ENCODE measurements at places on chromosomes 5 and 9.

GRCh38 chr5:113379936-113380806 is 54.6 kb downstream of the TSSK1B start:
- DNase-seq: no peak

DNA sequence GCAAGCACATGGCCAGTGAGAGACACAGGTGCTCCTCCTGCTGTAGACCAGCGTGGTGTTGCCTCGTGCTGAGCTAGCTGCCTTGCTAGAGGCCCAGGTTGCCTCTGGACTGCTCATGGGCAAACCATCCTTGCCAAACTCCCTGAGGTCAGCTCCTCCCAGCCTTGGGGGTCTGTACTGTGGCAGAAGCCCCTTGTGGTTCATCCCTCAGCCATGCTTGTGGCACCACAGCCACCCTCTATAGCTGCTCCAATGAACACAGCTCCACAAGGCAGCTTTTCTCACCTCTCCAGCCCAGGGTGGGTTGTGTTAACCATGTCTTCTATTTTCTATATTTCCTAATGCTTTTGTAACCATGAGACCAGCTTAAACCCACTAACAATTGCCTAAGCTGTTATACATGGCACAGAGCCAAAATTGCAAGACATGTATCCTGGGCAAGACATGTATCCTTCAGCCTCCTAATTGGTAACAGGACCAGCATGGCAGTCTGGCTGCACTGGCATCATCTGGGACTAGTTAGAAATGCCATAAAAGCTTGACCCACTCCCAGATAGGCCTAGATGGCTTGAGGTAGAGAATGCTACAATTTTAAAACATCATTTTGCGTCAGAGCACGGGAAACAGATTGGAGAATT is 183.1 kb upstream of the S1PR3 start:
- DNase-seq: no peak

DNA sequence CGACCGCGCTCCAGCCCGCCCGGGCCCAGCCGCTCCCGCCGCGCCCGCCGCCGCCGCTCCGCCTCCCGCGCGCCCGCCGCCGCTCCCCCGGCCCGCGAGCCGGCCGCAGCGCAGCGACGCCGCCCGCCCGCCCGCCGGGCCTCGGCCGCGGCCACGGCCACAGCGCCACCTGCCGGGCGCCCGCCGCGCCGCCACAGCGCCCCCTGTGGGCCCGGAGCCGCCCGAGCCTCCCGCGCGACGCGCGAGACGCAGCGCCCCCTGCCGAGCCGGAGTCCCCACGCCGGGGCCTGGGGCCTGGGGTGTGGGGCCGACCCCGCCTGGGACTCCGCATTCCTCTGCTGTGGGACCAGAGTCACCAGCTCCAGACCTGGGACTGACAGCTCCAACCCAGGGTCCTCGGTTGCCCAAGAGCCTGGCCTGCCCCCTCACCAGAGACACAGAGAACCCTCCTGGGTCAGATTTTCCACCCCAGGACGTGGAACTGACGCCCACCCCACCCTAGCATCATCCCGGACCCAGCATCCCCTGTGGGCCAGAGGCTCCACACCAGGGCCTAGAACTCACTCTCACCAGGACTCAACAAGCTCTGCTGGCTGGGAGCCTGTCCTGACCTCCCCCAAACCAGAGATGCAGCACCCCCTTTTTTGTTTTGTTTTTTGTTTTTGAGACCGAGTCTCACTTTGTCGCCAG is at the start of gene RAPGEF1:
Gene RAPGEF1 (minus strand): TSS at position 118 of the 690 bp plus-strand sequence. CDS start 246 bp downstream, outside the sequence.
- DNase-seq: peak; percentile 66

DNA sequence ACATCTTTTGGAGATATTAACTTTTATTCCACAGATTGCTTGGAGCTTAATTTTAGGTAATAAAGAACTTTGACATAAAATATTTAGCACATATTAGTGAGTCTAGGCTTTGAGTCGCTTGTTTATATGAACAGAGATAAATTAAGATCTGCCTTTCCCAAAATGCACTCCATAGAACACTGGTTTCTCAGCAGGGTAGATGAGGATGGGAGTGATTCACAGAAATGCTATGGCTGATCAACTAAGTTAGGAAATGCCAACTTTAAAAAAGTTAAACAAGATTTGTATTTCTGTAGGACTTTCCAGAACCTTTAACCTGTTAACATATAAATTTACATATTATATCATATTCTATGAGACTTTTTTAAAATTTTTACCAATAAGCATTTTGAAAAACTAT is 65.2 kb downstream of the STARD4 start:
- no peak for DNase-seq

GRCh38 chr5:100694100-100694499 is 158.9 kb downstream of the FAM174A start:
- DNase-seq: no peak

DNA sequence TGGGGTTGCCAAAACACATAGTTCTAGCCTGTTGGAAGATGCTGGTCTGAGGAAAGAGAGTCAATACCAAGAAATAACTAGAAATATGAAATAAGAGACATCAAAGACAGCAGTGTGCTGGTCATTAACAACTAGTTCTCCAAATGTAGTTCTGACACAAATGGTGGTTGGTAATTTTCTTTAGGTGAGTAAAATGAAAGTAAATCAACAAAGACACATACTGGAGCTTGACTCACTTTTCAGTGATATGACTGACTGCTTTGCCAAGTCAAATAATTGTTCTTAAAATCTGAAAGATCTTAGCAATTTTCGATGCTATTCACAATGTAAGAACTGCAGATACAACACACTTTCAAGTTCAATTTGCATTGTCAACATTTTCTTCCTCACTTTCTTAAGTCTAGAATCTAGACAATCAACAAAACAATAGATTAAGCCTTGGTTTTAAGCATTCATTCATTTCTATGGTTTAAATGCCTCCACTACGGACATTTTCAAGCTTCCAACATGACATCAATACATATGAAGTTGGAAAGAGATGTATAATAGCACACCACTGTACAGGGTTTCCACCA is 166.8 kb upstream of the MAP3K1 start:
- DNase-seq: no peak

DNA sequence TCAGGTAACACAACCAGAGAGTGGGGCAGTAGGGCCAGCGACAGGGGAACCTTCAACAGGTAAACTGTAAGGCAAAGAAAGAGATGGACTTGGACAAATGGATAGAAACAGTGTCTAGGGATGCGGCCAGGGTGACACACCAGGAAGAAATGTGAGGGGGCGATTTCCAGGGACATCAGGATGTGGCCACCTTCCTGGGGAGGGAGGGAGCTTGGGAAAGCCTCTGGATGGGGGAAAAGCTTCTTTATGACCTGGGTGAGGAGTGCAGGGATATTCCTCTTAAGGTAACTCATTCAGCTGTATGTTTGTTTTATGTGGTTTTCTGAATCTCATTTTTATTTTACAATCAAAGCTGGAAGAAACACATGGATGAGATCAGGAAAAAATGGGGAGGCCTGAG is 11.9 kb upstream of the NXNL2 start:
- DNase-seq: no peak

DNA sequence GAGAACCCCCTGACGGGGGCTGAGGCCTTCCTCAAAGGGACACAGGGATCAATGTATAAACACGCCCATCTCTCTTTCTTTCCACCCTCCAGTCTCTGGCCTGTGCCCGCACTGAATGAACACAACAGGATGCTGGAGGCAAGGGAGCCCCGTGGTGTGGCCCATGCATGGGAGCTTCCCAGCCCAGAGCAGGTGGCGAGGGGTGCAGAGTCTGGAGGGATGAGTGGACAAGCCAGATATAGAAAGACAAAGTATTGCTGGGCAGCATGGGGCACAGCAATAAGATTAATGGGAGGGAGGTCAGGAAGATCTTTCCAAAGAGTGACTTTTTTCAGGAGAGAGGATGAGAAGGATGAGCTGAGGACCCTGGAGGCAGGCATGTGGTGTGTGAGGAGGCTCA is 103.7 kb downstream of the C5orf15 start:
- DNase-seq: no peak

DNA sequence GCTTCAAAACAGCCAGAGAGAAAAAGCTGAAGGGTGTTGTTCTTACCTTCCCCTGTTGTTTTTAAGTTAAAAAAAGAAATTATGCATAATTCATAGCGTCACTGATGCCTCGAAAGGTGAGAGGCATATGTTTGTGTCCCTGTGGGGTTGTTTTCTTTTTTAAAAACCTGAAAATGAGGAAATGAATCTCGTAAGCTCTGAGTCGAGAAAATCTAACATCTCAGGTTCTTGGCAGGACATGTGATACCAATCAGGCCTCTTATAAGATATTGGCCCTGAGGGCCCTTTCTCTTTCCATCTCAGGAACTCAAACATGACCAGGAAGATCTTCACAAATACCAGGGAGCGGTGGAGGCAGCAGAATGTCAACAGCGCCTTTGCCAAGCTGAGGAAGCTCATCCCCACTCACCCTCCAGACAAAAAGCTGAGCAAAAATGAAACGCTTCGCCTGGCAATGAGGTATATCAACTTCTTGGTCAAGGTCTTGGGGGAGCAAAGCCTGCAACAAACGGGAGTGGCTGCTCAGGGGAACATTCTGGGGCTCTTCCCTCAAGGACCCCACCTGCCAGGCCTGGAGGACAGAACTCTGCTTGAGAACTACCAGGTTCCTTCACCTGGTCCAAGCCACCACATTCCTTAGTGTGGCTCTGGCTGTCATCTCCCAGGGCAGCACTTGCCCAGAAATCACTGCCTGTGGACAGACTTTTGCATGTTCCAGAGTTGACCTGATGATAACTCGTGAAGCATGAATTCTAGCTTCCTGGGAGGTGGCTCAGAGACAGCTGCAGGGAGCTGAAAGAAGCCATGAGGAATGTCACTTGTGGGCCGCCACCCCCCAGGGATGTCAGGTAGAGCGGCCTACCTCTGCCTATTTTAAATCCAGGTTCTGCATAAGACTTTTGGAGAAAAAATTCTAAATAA is at the start of gene TAL2:
Gene TAL2 (plus strand): TSS at position 274 of the 921 bp plus-strand sequence. CDS start 40 bp downstream, at position 314.
- DNase-seq: no peak

GRCh38 chr5:78526049-78526525 is 122.5 kb downstream of the LHFPL2 start:
- DNase-seq: no peak

DNA sequence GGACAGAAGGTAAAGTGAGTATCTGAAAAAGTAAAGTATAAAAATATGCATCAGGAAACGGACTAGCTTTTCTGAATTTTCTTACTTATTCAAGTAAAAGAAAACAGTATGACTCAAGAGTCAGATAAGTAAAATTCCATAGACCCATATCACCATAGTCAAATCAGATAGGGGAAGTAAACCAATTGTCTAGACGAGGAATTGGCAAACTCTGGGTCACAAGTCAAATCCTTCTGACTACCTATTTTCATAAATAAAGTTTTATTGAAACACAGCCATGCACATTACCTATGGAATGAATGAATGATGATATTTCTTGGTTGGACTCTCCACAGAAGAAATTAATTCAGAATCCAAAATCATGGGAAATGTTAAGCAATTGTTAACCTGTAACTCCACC is 59.1 kb upstream of the TMC1 start:
- no peak for DNase-seq

DNA sequence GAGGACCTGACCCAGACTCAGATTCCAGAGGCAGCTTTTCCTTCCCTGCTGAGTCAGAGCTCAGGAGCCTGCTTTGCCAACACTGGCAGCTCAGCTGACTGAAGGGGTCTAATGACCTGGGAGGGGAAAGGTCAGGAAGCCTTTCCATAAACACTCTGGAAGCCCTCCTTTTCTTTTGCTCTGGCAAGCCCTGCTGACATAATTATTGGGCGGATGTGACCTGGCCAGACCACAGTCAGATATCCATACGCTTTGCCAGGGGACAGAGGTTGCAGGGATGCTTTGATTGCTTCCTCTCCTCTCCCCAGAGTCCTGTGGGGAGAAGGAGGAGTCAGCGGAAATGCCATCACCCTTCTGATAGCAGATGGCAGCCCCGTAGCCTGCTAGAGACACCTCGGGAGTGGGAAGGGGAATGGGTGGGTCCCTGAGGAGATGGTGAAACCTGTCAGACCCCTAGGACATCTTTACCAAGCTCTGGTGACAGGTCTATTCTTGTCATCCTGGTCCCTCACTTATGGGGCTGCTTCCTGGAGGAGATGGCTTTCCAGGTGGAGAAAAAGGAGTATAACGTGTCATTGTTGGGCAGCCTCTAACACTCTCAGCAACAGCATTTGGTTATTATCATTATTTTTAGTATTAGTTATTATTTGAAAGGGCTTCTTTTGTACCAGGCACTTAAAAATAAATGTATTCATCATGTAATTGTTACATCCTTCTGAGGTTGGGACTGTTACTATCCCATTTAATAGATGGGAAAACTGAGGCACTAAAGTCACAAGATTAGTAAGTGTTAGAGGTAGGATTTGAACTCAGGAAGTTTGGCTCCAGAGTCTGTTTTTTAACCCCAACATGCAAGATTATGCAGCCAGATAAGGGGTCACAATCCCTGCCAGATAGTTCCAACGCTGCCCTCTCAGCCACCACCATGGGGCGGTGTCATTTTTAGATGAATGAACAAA is 11.6 kb downstream of the COL27A1 start:
- DNase-seq: no peak

DNA sequence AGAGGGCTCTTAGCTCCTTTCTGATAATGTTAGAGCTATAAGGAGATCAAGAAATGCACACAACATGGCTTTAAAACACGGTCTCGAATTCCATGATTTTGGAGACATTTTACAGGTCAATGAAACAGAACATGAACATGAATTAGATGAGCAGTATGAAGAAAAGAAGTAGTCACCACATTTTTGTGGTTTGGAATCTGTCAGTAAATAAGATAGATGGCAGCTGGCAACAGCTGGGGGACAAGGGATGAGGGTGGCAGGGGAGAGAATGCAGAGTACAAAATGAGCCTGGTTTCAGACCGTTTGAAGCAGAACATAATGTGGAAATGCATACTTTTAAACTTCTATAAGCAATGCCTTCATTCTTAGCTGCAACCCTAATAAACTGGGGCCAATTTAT is 107.1 kb downstream of the OXCT1 start:
- no peak for DNase-seq

DNA sequence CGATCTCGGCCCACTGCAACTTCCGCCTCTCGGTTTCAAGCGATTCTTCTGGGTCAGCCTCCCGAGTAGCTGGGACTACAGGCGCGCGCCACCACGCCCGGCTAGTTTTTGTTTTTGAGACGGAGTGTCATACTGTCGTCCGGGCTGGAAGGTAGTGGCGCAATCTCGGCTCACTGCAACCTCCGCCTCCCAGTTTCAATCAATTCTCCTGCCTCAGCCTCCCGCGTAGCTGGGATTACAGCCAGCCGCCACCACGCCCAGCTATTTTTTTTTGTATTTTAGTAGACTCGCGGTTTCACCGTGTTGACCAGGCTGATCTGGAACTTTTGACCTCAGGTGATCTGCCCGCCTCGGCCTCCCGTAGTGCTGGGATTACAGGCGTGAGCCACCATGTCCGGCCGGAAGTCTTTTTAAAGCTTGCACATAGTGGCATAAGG is 1.2 kb downstream of the SMC5 start:
- DNase-seq: no peak

All from T-helper 1 cell (primary cell).